ENCODE measurements at places on chromosomes 4 and X.

DNA sequence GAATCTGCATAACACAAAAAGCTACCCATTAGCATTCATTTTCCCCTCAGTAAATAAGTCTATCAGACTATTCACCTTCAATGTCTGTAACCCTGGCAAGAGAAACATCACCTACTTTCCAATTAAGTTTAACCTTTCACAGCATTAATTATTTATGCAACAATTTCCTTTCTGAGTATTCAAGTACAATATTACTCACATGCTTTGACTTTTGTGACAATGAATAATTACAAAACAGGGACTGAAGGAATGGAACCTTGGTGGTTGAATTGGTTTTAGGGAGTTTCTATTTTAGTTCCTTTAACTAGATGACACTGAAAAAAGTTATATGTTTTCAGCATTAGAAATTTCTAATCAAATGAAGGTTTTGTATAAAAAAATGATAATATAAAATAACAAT is 932.3 kb upstream of the EPHA5 start:
- DNase-seq: no peak

- no peak for DNase-seq
Observed at GRCh38 chr4:169530048-169530447, 82.3 kb downstream of the NEK1 start.

- no peak for DNase-seq
Observed at GRCh38 chrX:131146702-131147101, 88.6 kb downstream of the ARHGAP36 start.

- no peak for DNase-seq
Observed at GRCh38 chr4:183798301-183799253, 106.5 kb upstream of the STOX2 start.

DNA sequence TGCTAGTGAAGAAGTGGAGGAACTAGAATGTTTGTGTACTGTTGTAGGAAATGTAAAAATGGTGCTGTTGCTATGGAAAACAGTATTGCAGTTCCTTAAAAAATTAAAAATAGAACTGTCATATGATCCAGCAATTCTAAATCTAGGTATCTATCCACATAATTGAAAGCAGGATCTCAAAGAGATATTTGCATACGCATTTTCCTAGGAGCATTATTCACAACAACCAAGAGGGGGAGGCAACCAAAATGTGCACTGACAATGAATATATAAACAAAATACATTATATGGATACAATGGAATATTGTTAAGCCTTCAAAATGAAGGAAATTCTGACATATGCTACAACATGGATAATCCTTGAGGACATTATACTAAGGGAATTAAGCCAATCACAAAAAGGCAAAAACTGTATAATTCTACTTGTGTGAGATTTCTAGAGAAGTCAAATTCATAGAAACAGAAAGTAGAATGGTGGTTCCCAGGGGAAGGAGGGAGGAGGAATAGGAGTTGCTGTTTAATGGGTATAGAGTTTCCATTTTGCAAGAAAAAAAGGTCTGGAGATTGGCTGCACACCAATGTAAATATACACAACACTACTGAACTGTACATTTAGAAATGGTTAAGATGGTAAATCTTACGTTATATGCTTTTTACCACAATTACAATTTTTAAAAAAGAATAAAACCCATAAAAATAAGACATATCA is 35.6 kb upstream of the KCNE5 start:
- DNase-seq: no peak

GRCh38 chr4:111213531-111213930 is 590.7 kb upstream of the PITX2 start:
- no peak for DNase-seq

DNA sequence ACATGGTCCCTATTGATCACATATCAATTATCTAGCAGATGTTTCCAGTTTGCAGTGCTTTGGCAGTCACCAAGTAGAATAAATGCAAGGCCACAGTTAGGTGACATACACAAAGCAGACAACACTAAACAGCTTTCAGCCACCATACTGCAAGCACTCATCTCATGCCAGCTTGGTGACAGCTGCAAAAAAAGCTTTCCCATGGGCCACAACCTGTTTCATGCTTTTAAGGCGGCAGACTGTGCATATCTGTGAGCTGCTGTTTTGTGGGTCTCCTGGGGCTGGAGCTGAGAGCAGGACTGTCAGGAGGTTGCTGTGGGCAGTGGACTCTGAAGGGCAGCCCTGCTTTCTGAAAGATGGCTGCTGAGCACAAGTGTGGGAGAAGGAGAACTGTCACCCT is 82.6 kb downstream of the FHDC1 start:
- no peak for DNase-seq

- DNase-seq: no peak
Observed at GRCh38 chrX:150421816-150422215, 58.7 kb downstream of the MAMLD1 start.

GRCh38 chrX:55714161-55714560 is 3.4 kb upstream of the RRAGB start:
- DNase-seq: no peak
